GM04503 (cell line): ENCODE measurements at places on chromosomes 1 and 21.

GRCh38 chr1:246794828-246795671 is 70.8 kb downstream of the SCCPDH start:
- no peak for DNase-seq

DNA sequence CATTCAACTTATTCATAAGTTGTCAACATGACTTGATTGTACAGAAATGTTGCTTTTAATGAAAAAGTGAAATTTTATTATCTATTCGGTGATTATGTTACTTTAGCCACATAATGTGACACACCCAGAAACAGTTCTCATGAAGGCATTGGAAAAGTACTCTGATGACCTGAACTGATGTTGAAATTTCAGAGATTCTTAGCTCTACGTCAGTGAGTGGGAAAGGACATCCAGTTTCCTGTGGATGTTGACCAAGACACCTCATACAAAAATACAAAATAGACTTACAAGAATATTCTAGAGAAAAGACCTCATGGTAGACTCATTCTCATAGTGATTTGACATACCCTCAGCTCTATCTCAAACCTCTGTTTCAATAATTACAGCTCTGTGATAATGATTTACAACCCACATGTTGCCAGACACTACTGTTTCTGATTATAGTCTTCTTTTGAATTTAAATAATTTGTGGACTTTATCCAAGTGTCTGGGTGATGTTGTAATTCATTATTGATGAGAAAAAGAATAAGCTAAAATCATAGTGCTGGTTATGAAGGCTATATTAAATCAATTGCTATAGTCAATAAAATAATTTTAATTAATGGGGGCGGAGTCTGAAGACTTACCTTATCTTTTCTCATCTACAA is 37.3 kb downstream of the KCNK2 start:
- DNase-seq, result peak; percentile 50

GRCh38 chr1:19397217-19397945 is 85.3 kb downstream of the SLC66A1 start:
- no peak for DNase-seq

- DNase-seq, result no peak
These were observed 6.6 kb downstream of the LIN28A start for GRCh38 chr1:26417111-26417759.

- DNase-seq, result no peak
These were observed 61.2 kb upstream of the DPH5 start for GRCh38 chr1:101086783-101087182.

DNA sequence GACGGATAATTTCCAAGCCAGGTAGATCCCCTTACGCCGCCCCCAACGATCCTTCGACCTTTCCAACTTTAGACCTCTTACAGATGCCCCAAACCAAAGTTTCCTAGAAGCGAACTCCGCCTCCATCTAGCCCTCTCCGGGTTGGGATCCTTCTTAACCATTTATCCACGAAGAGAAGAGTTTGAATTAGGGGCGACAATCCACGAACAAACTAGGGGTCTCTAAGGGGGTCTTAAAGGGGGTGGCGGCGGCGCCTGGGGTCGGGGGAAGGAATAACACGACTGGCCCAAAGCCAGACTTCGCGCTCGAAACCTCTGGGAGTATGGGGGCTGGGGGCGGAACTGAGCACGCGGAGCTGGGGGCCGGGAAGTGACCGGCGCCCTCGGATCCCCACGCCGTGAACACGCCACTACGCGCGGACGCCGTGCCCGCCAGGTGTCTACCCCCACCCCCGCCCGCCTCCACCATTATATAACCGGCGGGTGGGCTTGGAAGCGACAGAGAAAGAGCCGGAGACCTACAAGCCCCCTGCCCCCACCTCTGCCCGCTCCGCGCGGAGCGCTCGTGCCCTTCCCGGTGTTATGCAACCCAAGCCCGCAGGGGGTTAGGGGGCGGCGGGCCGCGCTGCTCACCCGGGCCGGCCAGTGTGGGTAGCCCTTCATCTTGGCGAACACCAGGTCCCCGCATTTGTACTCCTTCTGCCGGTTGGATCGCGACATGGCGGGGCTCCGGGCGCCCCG is 594 bp downstream of the HDGF start:
- no peak for DNase-seq

- DNase-seq, result no peak
These were observed 25.9 kb downstream of the CYP2J2 start for GRCh38 chr1:59900640-59901039.

GRCh38 chr1:109516872-109517271 is 7.3 kb upstream of the AMIGO1 start:
- DNase-seq, result no peak

- DNase-seq, result no peak
These were observed 1.1 kb downstream of the COL9A2 start for GRCh38 chr1:40315795-40316594.

- DNase-seq, result peak; percentile 71
These were observed 16.9 kb downstream of the NTMT2 start for GRCh38 chr1:170162459-170163246.

- DNase-seq, result no peak
These were observed 147.5 kb downstream of the CASZ1 start for GRCh38 chr1:10648689-10649516.

GRCh38 chr1:162056043-162056442 is 13.4 kb upstream of the NOS1AP start:
- no peak for DNase-seq

GRCh38 chr1:24015221-24016210 is 35.4 kb upstream of the SRSF10 start:
- DNase-seq, result peak; percentile 62

GRCh38 chr1:6412896-6413295 is 6.8 kb downstream of the HES2 start:
- DNase-seq, result no peak

GRCh38 chr21:35179990-35180540 is 131.0 kb upstream of the RUNX1 start:
- no peak for DNase-seq

DNA sequence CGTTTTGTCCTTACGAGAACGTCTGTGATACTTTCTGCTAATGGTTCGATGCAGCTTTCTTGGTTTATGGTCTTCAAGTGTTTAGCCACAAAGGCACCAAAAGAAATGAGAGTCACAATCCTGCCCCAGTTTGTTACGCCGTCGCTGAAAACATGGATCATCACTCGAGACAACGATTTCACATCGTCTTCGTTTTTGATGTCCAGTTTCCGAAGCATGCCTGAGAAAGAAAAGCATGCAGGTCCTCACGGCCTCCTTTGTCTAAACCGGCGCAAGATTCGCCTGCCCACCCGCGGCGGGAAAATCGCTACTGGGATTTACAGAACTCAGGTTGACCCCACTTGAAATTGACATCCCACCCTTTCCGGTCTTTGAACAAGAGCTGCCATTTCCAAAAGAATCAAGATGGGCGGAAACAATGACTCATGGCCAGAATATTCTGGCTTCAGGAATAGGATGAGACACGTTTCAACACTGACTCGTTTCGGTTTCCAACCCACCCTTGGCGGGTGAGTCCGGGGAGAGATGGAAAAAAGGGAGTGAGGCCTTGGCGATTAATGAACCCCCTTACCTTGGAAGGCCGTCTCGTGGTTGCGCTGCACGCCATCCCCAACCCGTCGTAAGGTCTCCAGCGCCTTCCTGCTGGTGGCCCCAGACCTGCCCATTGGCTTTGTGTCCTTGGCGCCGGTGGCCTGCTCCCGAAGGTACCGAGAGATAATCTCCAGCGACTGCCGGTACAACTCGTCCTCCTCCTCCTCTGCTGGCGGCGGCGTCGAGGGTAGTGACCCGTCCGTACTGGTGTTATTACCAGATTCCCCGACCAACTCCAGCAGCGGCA is 919 bp downstream of the MCL1 start:
- DNase-seq, result peak; percentile 73

- no peak for DNase-seq
These were observed 14.3 kb downstream of the ADAMTSL4 start for GRCh38 chr1:150563340-150564038.

- no peak for DNase-seq
These were observed at the start of gene IL19 for GRCh38 chr1:206770531-206771337. TSS of gene IL19 (plus strand) at chr1:206770773. CDS start at chr1:206836663, 65,890 bp downstream.

DNA sequence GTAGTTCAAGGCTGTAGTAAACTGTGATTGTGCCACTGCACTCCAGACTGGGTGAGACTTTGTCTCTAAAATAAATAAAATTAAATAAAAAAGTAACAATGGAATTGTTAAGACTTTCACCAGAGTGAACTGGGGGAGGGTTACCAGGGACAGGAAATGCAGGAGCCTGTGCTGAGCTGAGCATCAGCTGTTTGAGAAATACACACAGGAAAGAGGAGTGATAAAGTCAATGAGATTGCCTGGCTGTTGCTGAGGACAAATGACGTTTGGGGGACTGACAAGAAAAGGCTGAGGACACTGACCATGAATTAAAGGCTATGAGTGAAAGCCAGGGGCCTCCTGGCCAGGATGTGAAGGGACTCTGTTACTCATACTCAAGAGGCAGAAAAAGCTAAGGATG is 226.3 kb downstream of the SETD4 start:
- DNase-seq, result no peak

- DNase-seq, result no peak
These were observed 14.0 kb upstream of the DISC1 start for GRCh38 chr1:231612393-231613089.

GRCh38 chr1:212283741-212284140 is 1.5 kb upstream of the PPP2R5A start:
- DNase-seq, result no peak

- no peak for DNase-seq
These were observed 20.6 kb upstream of the BACE2 start for GRCh38 chr21:41147096-41147978.

- no peak for DNase-seq
These were observed 69.6 kb downstream of the UBIAD1 start for GRCh38 chr1:11342621-11343032.

- no peak for DNase-seq
These were observed 33.3 kb upstream of the TENT5C start for GRCh38 chr1:117572546-117572945.

DNA sequence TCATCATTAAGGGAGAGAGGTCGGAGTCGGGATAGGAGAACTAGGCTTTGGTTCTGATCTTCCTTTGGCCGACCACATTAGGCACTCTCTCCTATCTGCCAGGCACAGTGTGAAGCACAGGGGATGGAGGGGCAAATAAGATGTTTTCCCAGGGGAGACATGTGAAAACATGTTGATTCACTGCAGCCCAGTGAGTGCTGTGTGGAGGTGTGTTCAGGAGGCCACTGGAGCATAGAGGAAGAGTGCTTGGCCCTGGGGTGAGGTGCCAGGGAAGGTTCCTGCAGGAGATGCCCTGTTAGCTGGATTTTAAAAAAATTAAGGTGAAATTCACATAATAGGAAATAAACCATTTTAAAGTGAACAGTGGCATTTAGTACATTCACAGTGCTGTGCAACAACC is 3.7 kb downstream of the VANGL2 start:
- no peak for DNase-seq

DNA sequence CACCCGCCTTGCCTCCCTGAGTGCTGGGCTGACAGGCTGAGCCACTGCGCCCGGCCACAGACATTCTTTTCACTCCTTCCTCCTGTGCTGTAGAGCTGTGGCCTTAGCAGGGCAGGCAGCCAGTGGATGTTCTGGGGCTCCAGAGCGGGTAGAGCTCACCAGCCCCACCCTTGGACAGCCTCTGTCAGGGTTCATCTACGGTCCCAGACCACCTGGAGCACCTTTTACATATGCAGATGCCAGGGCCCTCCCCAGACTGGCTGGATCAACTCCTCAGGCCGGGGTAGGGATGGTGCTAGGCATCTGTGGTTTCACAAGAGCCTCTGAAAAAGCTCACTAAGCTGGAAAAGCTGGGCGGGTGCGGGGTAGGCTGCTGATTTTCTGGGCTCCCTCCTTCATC is 4.6 kb downstream of the ATP13A2 start:
- DNase-seq, result no peak

DNA sequence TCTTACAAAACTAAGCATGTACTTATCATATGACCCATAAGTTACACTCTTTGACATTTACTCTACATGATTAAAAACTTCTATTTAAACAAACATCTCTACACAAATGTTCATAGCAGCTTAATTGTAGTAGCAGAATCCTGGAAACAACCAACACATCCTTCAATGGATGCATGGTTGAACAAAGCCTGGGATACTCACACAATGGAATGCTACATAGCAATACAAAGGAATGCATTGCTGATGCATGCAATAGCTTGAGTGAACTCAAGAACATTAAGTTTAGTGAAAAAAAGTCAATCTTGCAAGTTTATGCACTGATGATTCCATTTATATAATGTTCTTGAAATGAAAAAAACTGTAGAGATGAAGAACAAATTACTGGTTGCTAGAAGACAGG is 686.9 kb downstream of the LRRIQ3 start:
- no peak for DNase-seq

GRCh38 chr21:42439284-42440186 is 35.8 kb downstream of the UBASH3A start:
- no peak for DNase-seq

DNA sequence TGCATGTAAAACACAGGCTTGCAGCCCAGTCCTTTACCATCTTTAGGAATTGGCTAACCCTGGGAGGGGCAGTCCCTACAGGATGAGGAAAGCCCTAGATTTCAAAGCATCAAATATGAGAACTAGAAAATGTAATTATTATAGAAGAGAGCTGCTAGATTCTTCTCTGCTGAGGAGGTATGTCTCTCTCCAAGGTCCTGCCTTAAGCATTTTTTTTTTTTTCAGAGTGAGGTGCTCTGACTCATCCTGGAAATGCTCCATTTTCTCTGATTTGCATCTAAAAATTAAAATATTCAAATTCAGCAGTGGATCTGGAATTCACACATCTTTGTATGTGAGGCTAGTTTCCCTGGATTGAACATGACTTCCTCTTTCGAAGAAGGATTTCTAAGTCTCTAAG is 149.8 kb downstream of the ZNF648 start:
- no peak for DNase-seq

- DNase-seq, result no peak
These were observed 5.5 kb downstream of the SH2D2A start for GRCh38 chr1:156811168-156811567.

DNA sequence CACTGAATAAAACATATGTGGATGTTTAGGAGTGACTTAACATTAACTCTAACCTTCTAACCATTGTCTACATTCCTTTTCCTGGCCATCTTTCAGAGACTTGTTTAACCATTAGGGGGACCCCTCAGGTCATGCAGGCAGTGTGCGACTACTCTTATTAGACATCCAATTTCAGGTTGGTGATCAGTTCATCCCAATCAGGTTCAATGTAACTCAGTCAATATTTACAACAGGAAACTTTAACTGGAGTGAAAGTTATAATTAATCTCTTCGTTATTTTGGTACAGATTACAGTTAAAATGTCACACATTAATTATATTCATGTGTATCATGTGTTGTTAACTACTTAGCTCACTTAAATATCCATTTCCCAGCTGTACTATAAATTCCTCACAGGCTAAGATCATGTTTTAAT is 68.8 kb upstream of the RGS1 start:
- DNase-seq, result no peak

- DNase-seq, result no peak
These were observed 68.0 kb downstream of the LRRN2 start for GRCh38 chr1:204617256-204618147.

DNA sequence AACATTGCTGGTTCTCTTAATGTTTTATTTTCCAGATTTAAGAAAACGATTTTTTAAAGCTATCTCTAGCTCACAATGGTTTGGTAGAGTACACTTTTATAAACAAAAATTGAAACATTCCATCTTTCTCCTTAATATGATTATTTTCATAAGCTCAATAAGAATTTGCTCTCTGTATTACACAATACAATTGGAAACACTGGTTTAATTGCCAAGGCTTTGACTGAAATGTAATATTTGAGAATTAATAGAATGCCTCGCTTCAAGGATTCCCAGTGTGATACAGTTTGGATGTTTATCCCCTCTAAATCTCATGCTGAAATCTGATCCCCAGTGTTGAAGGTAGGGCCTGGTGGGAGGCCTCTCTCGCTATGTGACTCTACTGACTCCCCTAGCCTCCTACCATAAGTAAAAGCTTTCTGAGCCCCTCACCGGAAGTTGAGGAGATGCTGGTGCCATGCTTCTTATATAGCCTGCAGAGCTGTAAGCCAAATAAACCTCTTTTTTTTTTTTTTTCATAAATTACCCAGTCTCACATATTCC is 67.4 kb downstream of the DDAH1 start:
- DNase-seq, result no peak
